ENCODE measurements at places on chromosomes 13 and 19. TPM values are rescaled to one million over a fixed set of nuclear protein-coding genes. Genes with fewer than 3 reads are reported as not detected.

Gene DHDH
- total RNA-seq = not detected

Gene CD177
- 0.72 TPM for total RNA-seq

DNA sequence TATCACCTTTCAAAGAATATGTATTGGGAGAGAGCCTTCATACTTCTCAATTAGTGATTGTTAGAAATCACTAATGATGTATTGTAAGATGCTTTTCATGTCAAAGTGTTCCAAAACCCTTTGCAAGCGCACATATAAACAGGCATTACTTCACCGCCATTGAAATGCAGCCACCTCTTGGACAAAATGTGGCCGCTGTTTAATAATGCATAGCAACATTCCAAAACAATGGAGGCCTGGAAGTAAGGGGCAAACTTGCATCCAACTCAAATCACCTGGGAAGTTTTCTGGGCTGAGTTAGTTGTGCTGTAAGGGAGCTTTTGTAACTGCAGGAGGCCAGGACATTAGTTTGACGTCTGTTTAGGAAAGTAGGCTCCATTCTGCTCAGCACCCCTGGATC, 438.1 kb downstream of the FGF9 start:
- no peak for DNase-seq

DNA sequence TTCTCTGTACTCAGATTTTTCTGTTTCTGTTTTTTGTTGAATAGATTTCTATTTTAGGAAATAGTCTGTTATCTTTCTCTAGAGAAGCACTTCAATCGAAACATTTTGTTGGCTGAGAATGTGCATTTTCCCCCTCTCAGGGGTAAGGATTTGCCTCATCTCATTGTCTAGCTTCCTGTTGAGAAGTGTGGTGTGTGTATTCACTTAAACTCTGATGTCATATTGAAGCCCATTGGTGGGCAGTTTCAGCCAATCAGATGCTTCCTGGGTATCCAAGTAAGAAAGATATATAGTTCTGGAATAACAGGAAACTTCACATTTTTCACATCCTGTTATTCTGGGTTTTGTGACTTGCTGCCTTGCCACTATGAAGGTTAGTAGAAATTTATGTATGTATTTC, 87.6 kb downstream of the ARHGEF7 start:
- peak; percentile 45 for DNase-seq

- DNase-seq = no peak
These were observed 135.1 kb upstream of the FRY start for GRCh38 chr13:31896427-31896826.

DNA sequence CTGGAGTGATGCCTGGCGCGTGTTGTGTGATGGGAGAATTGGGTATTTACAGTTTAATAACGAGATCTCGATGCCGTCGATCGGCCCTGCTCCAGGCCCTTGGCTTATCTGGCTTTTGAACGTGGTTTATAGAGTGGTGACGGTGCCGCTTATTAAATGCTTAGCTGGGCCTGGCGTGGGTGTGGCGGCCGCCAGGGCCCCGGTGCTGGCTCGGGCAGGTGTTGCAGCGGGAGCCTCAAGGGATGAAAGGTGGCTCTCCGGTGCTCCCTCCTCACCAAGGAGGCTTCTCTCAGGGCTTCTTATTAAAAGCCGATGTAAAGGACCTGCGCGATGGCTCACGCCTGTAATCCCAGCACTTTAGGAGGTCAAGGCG, 173.8 kb downstream of the KDM4B start:
- no peak for DNase-seq

GRCh38 chr13:75919660-75920199, 283.6 kb downstream of the LMO7 start:
- DNase-seq = no peak

- no peak for DNase-seq
These were observed 4.0 kb downstream of the NKPD1 start for GRCh38 chr19:45156751-45157150.

DNA sequence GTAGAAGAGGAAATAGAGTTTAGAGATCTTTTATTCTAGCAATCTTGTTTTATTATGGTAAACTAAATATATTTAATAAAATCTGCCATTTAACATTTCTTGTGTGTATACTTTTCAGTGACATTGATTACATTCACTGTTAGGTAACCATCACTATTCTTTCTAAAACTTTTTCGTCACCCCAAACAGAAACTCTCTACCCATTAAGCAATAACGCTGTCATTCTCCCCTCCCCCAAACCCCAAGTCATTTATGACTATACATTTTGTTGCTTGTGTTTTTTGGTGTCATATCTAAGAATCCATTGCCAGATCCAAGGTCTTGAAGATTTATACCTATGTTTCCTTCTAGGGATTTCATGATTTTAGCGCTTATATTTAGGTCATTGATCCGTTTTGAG, 10.6 kb downstream of the URI1 start:
- no peak for DNase-seq

DNA sequence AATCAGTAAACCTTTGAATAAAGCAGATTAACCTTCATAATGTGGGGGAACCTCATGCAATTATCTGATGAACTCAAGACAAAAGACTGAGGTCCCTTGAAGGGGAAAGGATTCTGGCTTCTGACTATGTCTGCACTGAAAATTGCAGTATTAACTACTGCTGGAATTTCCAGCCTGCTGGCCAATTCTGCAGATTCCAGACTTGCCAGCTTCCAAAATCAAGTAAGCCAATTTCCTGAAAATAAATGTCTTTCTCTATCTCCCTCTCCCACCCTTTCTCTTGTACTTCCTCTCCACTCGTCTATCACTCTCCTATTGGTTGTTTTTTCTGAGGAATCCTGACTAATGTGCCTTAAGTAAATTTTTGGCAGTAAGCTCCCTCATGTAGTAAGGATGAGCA, 1479.9 kb upstream of the PRR20A start:
- DNase-seq = no peak

All from heart left ventricle (tissue), 16 donors.